ENCODE measurements at places on chromosomes 3 and 15.

DNA sequence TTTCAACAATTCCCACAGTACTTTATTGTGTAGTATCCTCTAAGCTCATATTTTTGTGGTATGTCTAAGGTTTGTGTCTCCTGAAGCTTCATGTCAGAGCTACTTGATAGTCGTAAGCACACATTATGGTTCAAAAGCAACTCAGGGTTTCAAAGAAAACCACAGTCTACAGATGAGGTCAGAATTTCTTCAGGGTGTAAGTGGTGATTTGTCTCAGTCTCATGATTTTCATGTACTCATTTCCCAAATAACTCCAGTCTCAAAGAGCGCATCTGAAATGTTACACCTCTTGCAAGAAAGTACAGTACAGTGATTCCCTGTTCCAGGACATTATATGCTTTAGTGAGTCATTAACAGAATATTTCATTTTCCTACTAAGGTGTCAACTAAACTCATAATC lies 47.5 kb upstream of the SSR3 start:
- DNase-seq, result peak; percentile 19

DNA sequence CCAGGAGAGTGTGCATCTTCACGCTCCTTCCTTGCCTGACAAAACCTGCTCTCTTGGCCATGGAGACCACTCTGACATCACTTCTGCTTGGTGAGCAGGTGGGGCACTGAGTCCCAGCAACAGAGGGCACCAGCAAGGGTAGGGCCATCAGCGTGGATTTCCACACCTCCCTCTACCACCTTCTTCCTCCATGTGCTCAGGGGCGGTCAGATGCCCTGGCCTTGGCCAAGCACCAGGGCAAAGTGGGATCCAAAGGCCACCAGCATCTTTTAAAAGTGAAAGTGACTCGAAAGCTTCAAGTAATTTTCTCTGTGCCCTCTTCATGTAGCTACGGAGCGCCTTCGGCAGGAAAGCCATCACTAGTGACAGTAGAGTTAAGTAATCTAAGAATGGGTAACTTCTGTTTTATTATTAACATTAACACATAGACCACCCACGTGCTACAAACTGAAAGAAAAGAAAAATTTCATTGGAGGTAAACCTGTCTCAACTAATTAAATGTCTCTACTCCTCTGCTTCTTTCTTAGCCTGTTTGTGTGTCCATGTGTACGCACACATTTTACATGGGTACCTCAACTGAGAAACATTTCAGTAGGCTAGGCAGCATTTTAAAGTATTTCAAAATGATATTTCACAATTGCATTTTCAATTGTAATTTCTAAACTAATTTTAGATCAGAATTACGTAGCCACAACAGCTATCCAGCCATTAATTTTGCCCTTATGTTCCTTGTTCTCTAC lies 57.9 kb downstream of the CHSY1 start:
- peak; percentile 70 for DNase-seq

DNA sequence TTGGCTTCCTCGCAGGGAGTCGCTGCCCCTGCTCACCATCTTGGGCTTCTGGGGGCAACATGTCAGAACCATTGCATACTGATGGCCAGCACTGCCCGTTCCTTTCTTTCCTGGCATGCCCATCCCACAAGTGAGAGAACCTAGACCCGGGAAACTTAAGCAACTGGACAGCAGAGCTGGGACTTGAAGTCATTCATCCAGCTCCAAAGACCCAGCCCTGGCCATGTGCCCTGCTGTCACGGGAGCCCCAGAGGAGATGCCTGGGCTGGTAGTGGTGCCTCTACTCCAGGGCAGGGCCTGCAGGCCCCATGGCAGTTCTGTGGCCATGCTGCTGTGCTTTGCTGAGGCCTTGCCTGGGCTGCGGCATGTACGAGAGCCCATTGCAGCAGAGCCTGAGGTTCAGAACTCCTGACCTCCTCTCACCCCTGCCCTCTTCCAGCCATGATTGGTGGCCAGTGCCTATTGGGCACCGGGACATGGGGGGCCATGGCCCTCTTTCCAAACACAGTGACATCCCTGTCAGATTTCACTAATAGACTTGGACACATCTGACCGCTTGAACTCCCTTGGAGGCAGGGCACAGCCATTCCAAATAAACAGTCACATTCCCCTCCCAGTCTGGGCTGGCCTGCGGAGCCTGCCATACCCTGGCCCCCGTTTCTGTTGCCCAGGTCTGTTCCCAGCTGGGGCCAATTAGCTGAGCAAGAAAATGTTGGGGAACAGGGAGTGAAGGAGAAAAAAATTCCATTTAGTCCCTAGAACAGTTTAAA lies 115.9 kb downstream of the EEFSEC start:
- DNase-seq, result no peak

- DNase-seq, result no peak
Measured at GRCh38 chr3:172203522-172204258, 164.3 kb downstream of the FNDC3B start.

DNA sequence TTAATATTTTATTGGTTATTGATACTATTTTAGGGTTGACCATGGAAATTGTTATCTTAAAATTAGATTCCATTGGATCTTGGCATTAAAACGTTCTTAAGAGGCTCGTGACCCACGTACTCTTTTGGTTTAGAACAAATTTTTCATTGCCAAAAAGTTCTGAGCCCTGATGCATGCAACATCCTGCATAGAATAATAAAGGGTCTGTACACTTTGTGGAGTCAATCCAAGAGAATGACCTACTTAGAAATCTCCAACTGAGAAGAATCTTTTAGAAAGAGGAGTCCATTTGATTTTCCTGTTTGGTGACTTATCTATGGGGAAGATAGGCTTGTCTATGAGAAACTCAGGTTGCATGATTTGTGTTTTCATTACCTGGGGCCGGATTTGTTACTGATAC lies 404.2 kb upstream of the RGMA start:
- no peak for DNase-seq

DNA sequence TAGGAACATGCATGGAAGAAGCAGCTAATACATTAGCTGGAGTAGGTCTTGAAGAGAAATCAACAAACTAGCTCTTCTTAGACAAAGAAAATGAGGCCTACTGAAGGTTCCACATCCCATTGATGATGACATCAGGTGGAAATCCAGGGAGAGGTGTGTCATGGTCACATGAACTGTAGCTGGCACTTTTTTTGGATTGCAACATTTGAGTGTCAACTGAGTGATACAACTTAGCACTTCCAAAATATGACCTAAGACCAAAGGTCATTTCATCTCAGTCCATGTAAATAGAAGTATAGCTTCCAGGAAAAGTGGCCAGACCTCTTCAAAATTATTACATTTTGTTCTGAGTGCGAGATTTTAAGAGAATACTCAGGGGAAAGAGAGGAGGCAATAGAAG lies 117.2 kb upstream of the MEIS2 start:
- DNase-seq, result no peak

- DNase-seq, result no peak
Measured at GRCh38 chr3:100042166-100042981, 71.9 kb downstream of the FILIP1L start.

DNA sequence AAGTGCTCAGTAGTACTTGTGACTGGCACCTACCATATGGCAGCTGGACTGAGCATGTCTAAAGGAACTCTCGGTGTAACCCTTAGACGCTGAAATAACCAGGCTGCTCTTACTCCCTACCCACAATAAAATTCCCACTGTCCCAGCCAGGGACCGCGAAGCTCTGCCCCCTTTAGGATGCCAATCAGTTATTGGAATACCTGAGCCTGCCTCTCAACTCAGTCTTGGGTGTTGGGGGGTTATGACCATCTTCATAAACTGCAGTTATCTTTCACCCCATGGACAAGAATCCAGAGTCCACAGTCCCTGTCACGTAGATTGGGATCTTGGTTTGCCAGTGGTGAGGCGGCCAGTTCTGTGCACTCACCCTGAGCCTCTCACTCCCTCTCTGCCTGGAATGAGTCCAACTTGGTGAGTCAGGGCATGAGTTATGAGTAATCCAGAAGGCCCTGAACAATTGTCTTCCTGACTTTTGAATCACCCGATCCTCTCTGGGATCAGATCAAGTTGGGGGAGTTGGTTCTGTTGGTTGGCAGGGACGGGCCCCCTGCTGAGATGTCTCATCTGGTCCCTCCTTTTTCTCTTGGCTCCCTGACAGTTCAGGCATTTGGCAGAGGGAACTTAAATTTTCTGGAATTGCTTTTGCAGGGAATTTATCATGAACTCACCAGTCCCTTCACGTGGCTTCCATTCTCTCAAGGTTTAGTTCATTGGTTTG lies 120.1 kb upstream of the UBE2E1 start:
- peak; percentile 81 for DNase-seq

DNA sequence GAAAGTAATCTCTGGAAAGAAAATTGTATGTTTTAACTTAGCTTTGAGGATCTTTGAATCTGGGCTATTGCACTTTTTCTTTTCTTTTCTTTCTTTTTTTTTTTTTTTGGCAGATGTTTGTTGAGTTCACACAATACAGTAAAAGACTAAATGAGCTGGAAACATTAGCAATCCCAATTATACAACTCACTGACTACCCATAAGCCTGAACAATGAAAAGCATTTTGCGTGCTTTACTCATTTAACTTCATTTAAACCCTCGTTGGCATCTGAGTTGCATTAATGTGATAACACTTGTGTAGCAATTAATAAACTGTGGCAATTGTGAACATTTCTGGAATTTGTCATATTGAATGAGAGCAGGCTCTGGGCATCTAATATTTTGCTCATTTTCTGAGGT lies 269.4 kb upstream of the RBMS3 start:
- DNase-seq, result no peak

DNA sequence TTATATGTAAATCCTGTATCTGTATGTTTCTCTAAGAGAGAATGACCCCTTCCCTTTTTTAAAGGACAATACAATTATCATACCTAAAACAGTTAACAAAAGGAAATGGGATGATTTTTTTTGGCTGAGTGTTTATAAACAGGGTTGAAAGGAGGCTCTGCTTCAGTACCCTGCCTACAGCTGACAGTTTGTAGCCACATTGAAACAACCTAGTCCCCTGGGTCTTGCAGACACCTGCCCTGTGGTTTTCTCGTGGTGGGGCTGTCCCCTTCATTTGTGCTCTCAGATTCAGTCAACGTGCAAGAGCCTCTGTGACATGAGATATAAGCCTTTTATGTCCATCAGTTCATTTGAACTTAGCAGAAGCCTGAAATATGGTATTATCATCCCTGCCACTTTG lies 2.3 kb upstream of the HMCES start:
- DNase-seq, result no peak

DNA sequence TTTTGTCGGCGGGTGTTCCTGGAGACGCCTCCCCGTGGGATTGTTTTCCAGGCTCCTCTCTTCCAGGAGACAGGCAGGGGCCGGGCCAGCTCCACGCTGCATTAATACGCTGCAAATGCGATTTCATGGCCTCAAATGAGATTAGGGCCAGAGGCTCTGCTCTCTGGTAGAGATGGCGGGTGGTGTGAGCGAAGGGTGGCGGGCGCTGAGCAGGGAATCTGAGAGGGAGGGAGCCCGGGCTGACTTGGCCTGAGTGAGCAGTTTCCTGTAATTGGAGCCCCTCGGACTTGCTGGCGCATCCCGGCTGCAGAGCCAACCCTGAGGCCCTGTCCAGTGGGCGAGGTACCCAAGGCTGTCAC lies 7.4 kb upstream of the CCDC33 start:
- no peak for DNase-seq

- DNase-seq, result no peak
Measured at GRCh38 chr3:171600030-171600429, 139.8 kb upstream of the TNIK start.

- no peak for DNase-seq
Measured at GRCh38 chr3:16761571-16761970, 123.2 kb upstream of the PLCL2 start.

Measured in suppressor macrophage (primary cell).